Left lung (tissue), 14 donors: ENCODE measurements at places on chromosomes 12 and 14. TPM values are rescaled to one million over a fixed set of nuclear protein-coding genes. Genes with fewer than 3 reads are reported as not detected.

The GNB3 gene
- polyA plus RNA-seq = 7.1 TPM

The TAS2R19 gene
- 3.3 TPM for polyA plus RNA-seq

The SMCO3 gene
- polyA plus RNA-seq = 0.33 TPM

The MYH7 gene
- polyA plus RNA-seq = 0.05 TPM

The CEBPE gene
- polyA plus RNA-seq = 0.26 TPM

The PRR13 gene
- 98.2 TPM for polyA plus RNA-seq

The GON7 gene
- polyA plus RNA-seq = 11.7 TPM

The NFE2 gene
- 4.5 TPM for polyA plus RNA-seq

The PRR4 gene
- 12.3 TPM for polyA plus RNA-seq

The NABP2 gene
- 22.8 TPM for polyA plus RNA-seq

The KRT6C gene
- not detected for polyA plus RNA-seq

The GAPDH gene
- polyA plus RNA-seq = 1,774 TPM

The VDR gene
- 2.2 TPM for polyA plus RNA-seq

The AMN gene
- polyA plus RNA-seq = 0.30 TPM

The FAM177A1 gene
- 49.5 TPM for polyA plus RNA-seq

The FOXJ2 gene
- 25.4 TPM for polyA plus RNA-seq

The GDF11 gene
- 17.4 TPM for polyA plus RNA-seq

The POTEM gene
- polyA plus RNA-seq = not detected

The SRRM4 gene
- polyA plus RNA-seq = 0.30 TPM

The EGLN3 gene
- polyA plus RNA-seq = 22.9 TPM

The NRL gene
- 0.97 TPM for polyA plus RNA-seq

The CMA1 gene
- 0.45 TPM for polyA plus RNA-seq

The KCNJ8 gene
- polyA plus RNA-seq = 20.8 TPM

The IL23A gene
- 0.98 TPM for polyA plus RNA-seq

The BEGAIN gene
- polyA plus RNA-seq = 2.7 TPM

The RBMS2 gene
- 74.9 TPM for polyA plus RNA-seq

The KRT79 gene
- not detected for polyA plus RNA-seq

The BCL11B gene
- polyA plus RNA-seq = 3.3 TPM
